ENCODE measurements at places on chromosomes 7 and 10.

DNA sequence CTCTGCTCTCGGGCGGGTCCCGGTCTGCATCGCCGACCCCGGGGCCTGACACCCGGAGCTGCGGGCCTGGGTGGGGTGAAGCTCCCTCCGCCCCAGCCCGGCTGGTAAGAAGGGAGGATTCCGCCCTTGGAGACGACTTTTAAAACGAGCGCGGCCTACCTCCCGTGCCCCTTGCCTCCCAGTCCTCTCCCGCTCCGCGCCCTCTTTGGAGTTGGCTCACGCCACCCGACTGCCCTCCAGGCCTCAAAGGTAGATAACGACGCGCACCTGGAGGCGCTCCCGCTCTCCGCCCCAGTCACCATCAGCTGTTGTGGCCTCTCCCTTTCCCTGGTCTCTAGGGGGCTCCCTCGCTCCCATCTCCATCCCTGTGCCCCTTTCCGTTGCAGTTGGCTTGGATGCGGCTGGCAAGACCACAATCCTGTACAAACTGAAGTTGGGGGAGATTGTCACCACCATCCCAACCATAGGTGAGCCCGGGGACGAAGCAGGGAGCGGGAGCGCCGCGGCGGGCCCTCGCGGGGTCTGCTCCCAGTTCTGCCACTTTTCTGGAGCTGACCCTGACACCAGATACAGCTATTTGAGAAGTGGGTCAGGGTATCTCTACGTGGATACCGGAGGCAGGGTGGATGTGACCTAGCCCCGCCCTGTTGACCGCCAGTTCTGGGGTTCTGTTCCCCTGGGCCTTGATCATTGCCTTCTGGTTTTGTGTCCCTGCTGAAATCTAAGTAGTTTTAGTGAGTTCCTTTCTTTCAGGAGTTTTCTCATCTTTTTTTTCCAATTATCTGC lies 679 bp downstream of the ARF5 start:
- peak; percentile 42 for DNase-seq

DNA sequence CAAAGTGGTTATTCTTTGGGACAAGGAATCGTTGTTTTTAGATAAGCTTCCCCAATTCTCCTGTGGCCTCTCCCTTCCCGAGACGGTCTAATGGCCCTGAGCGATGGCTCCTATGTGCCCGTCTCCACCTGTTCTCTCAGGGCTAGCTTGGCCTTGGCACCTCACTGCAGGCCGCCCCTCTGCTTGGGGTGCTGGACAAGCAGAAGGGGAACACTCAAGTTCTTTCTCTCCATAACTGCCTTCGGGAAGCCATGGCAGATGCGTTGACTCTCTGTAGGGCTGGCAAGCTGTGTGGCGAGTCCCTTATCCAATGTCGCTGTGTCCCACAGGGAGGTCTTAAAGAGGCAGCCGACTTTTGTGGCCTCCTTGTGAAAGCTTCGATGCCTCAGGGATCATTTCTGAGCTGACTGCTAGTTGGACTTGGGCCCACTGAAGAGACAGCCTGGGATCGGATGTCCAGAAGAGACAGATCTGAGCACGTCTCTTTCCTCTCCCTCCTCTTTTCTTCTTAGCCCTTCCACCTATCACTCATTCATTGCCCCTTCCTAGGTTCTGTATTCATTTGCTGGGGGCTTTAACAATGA lies 70.8 kb downstream of the GRK5 start:
- DNase-seq = no peak

GRCh38 chr7:135410543-135410942 lies 99.4 kb downstream of the CNOT4 start:
- DNase-seq = no peak

DNA sequence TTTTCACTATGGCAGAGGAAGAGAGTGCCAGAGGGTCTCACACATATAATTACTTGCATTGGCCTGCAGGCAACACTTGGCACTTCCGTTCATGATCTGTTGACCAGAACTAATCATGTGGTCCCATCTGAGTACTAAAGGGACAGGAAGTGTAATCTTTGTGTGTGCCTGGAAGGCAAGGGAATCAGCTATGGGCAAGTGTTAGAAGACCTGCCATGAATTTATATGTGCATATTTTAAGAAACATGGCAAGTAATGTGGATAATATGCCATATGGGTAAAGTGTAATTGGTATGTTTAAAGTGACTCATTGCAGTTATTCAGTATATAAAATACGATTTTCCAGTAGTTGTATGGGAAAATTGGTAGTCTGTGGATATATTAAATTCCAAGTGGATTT lies 46.1 kb downstream of the CCSER2 start:
- no peak for DNase-seq

DNA sequence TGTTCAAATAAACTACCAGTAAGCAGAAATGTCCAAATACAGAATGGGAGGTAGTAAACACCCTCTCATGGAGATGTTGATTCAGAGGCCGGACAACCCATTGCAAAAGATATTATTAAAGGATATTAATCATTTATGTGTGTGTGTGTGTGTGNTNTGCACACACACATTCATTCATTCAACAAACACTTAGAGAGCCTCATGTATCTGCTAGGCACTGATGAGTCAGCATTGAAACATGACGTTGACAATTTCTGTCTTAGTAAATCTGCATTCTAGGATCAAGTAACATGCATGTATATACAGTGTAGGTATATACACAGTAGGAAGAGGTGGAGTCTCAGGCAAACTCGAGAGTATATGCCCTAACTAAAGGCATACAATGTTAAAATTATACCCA lies 187.0 kb downstream of the ZNF365 start:
- DNase-seq = no peak
